ENCODE measurements at places on chromosomes 4 and X.

DNA sequence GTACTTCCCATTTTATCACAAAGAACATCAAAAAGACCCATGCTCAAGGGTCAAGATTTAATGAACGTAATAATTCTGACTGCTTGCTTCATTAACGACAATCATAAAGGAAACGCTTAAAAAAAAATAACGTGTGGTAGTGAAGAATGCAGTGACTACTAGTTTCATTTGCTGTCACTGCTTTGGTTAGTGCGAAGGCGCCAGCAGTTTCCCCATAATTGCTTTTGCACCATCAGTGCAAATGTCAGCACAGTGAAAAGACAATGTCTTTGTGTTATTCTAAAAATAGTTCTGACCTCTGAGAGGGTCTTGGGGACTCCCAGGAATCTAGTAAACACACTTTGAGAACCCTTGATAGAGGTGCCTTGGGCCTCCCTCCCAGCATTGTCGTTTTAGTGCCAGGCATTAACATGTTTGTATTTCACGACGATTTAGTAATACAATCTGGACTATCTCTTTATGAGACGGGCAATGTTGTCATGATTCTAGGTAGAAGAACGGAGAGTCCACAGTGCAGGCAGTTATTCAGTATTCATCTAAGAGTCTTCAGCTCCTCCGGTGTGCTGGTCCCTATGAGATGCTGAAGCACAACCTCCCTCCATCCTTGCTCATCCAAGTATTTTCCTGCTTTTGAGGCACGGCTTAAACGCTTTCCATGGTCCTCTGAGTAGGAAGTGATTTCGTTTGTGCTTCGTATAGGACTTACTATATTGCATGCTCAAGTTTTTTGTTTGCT is 71.0 kb downstream of the AFF1 start:
- DNase-seq, result peak; percentile 28

DNA sequence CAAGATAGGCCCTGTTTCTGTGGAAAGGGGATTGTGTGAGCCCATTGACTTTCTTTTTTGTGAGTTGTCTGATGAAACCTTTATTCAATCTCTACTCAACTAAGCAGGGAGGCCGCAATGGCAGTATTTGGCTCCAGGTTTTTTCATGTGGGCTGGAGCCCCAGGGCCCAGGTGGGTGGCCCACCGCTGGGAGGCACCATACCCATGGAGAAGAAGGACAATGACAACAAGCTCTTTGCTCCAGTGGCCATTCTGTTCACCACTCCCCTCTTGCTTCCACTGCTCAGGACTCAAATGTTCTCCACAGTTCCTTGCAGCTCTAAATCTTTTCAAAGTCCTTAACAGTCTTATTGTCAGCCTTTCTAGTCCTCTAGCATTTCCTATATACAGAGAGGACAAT is 54.1 kb downstream of the HOPX start:
- DNase-seq, result no peak

DNA sequence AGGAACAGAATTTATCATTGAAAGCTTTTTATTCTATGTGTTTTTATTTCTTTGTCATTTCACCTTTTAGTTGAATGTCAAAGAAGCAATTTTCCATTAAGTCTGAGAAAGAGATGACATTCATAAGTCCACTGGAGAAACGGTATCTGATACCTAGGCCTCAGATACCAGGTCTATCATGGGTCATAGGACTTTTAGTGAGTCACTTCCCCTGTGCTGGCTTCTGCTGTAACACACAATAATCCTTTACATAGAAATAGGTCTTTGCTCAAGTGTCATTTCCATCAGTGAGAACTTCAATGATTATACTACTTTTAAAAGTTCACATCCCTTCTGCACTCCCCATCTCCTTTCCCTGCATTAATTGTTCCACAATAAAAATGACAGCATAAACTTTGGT is 125.5 kb upstream of the ARMCX2 start:
- no peak for DNase-seq

DNA sequence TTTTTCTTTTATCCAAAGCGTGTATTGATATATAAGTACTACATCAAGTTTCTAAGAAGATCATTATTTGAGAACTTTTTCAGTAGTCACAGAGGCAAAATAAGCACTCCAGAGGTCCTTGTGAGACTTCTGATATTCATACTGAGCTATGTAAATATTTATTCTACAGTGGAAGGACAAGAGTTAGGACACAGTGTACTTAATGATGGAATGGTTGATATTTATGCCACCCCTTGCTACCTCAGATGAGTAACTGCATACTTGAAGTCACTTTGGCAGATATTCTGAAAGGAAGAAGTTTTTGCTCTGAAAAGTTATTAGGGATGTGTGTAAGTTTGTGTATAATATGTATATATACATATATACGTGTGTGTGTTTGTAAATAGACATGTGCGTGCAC is 30.3 kb downstream of the MAGEA1 start:
- DNase-seq, result no peak

DNA sequence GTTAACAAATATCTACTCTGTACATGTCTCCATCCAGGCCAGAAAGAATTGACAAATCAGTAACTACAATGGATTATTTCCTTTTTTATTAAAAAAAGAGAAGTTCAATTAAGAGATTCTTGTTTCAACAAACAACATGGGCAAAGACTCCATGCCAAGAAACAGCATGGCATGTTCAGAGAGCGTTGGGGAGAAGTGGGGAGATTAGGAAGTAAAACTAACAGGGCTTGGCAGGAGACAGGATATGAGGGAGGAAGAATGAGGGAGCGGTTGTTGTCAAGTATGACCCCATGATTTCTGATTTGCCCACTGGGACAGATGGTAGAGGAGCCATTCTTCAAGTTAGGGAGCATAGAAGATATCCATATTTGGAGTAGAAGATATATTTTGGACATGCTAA is 128.4 kb downstream of the RNF150 start:
- no peak for DNase-seq

GRCh38 chrX:2799369-2799768 is 29.4 kb upstream of the GYG2 start:
- no peak for DNase-seq

DNA sequence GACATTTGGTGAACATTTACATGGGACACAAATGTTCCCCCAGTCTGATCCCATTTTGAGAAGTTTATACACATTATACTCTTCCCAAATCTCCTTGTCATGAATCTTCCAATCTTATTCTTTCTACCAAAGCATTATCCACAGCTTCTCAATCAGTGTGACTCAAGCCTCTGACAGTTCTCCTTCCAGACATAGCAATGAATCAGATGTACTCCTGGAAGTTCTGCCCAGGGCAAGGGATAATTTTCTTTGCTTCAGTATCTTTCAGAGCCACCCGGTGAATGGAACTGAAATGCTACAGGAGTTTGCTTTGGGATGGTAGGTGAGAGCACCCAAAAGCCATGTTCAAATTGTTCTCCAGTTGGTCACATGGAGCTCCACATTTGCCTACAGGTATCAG is 145.5 kb downstream of the ANXA5 start:
- no peak for DNase-seq

GRCh38 chr4:184328022-184328736 is 110.5 kb upstream of the ENPP6 start:
- no peak for DNase-seq

DNA sequence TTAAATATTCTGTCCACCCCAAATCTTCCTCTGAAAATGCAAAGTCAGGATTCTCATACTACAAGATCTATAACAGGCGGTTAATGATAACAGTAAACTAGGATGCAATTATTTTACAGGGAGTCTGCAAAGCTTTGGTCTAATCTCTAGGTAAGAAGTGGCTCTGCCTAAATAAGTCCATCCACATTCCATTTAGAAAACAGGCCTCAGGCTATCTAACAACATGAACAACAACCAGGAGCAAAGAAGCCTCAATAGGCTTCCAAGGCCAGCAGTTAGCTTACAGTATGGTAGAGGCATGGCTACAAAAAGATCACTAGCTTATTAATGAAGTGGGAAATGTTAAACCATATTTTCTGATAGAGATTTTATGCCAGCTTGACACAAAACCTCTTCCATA is 6.4 kb downstream of the MAB21L2 start:
- DNase-seq, result no peak

DNA sequence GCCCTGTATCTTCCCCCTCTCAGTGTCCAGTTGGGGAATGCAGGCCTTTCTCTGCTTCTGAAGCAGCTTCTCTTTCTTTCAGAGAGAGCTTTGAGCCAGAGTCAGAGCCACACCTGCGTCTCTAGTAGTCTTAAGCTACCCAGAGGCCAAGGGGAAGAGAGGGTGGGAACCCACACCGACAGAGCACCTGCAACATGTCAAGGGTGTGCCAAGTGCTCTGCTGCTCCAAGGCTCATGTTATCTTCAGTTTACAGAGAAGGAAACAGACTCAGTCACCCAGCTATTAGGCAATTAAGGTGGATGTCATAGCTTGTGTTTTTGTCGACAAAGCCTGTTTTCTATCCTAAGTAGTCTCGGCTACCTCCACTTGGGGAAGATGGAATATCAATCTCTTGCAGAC is 22.7 kb upstream of the RNF212 start:
- no peak for DNase-seq

- DNase-seq, result no peak
Measured at GRCh38 chrX:69124108-69124507, 41.1 kb downstream of the PJA1 start.

GRCh38 chr4:795726-796119 is 30.2 kb downstream of the CPLX1 start:
- no peak for DNase-seq

GRCh38 chr4:107349266-107349665 is 313.2 kb upstream of the DKK2 start:
- no peak for DNase-seq

- DNase-seq, result no peak
Measured at GRCh38 chr4:40915318-40916217, 165.8 kb downstream of the NSUN7 start.

DNA sequence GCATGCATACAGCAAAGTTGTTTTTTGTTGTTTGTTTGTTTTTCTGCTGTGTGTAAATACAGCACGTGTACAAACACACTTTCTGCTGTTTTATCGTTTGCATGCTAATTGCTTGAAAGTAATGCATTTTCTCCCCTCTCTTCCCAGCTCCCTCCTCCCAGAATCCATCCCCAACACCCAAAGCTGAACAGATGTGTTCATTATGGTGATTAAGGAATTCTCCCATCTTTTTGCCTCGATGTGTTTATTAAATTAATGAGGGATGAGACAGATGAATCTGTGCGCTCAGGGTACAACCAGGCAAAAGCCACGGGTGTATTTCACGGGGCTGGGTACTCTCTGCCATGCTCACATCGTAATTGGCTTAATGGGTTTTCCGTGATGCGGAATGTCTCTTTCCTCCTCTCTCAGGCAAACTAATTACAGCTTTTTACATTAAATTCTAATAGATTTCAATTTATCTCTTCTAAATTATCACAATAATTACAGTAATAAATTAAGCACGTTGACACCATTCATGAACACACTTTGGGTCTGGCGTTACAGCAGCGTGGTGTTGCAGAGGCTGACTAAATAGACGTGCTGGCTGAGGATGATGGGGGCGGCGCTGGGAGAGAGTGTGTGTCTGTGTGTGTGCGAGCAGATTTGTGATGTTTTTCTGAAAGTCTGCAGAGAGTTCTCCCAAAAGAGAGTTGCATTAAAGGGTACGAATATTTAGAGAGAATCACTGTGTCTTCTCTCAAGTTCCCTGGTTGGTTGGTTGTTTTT is 117.7 kb downstream of the CRLF2 start:
- DNase-seq, result no peak

GRCh38 chr4:105911426-105911825 is 16.2 kb downstream of the NPNT start:
- DNase-seq, result no peak

DNA sequence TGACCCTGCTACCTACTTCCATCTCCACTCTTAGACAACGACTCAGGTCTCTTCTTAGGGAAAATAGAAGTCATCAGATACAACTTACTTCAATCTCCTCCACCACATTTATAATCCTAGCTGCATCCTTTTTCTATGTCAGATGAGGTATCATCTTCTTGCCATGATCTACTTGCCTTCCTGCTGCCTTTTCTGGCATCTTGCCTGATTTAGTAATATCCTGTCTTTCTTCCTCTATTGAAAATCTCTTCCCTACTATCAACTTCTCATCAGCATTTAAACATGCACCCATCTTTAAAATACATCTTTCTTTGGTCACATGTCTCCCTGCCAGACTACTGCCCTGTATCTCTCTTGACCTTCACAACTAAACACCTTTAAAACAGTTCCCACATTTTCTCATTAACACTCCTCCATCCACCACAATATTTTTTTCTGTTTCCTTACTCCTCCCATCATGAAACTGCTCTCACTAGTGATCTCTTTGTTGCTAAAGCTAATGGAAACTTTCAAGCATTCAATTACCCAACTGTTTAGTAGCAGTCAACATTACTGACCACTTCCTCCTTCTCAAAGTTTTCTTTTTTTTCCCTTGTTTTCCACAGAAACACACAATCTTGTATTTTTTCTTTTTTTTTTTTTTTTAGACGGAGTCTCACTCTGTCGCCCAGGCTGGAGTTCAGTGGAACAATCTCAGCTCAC is 100.8 kb upstream of the CXorf66 start:
- no peak for DNase-seq

GRCh38 chr4:76623217-76624045 is 188.4 kb downstream of the SHROOM3 start:
- DNase-seq, result no peak

- DNase-seq, result peak; percentile 19
Measured at GRCh38 chr4:184409911-184410692, 64.2 kb downstream of the IRF2 start.

DNA sequence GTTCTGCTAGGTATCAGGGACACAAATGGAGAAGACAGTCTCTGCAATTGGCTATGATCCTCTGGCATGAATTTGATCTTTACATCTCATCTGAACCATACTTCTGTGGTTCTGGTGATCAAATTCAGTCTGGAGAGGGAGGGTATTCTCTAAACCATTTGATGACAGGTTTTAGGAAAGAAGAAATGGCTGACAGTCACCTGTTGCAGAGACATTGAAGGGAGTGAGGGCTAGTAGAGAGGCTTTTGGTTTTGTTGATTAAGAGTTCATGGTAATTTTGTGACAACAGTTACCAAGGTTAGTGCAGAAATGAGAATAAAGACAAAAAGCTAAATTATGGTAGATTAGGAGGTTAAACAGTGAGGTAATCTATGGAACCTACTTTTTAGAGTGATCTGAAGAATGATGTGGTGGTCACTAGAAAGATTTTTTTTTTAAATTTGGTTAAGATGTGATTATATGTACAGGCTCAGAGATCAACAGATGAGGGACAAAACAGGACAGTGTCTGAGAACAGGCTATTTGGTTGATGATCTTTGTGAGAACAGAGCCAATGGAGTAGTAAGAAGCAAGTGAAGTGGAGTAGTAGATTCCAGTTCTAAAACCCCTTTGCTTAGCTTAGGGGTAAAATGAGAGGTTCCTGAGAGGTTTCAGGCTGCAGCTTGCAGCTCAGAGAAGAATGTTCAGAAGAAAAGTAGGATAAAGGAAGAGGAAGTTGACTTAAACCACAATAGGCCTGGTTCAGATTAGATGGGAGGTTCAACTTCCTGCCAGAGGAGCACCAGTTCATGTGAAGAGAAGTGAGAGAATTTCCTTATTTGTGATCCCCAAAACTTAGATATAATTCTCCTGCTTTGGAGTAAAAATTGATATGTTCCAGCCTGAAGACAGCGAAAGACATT is 34.7 kb downstream of the VSIG4 start:
- peak; percentile 26 for DNase-seq
